ENCODE measurements at places on chromosomes 6 and 20.
A peak's percentile ranks its signal among the peaks of the same experiment; 100 is the strongest.

- no peak for DNase-seq
These were observed 487.6 kb downstream of the PREX1 start for GRCh38 chr20:48339986-48340882.

GRCh38 chr20:23227274-23227673, 123.3 kb upstream of the NXT1 start:
- DNase-seq, result no peak

GRCh38 chr6:98946879-98947410, 801 bp downstream of the FBXL4 start:
- DNase-seq, result peak; percentile 72

- DNase-seq, result peak; percentile 15
These were observed 156.9 kb upstream of the SOX4 start for GRCh38 chr6:21436625-21437024.

GRCh38 chr6:41255638-41256246, 27.6 kb downstream of the TREML4 start:
- DNase-seq, result no peak

DNA sequence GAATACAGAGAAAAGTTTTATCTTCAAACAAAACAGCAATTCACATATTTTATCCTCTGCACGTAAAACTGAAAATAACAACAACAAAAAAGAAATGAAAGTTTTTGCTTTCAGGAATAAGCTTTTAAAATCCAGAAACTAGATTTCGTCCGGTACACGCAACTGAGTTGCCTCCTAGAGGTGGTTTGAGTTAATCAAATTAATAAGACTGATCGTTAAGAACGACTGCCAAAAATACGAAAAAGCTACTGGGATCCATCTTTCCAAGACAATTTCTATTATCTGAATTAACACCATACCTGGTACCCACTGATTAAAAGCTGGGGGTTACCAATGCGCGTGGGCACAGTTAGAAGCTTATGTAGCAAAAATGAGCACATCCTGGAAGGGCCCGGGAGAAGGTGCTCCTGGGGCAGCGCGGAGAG, 669 bp downstream of the PDCD2 start:
- no peak for DNase-seq

GRCh38 chr6:88910922-88911778, 52.3 kb downstream of the RNGTT start:
- peak; percentile 2 for DNase-seq

DNA sequence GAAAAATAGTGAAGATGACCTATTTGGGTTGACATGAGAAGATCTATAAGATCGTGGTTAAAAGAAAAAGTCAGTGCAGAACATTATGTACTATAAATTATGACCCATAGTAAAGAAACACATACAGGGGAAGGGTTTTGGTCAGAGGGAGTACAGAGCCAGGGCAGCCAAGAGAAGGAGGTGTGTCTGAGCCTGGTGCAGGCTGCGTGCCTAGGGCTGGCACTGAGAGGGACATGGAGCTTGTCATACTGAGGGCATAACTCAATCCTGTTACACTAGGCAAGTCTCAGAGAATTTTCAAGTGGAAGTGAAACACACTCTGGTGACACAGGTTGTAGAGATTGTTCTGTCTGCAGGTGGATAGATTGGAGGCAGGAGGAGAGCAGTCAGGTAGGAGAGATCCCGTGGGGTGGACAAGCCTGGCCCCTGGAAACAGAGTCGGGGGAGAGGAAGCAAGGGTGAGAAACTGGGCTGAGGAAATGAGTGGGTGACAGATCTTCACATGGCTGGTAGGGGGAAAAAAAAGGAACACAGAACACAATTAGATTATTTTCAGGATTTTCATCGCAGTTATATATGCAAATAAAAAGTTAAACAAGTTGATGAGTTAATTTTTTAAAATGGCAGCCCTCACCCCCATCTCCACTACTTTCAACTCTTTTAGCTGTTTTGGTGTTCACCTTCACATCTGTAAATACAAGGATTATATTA, 18.5 kb upstream of the RNF39 start:
- no peak for DNase-seq

DNA sequence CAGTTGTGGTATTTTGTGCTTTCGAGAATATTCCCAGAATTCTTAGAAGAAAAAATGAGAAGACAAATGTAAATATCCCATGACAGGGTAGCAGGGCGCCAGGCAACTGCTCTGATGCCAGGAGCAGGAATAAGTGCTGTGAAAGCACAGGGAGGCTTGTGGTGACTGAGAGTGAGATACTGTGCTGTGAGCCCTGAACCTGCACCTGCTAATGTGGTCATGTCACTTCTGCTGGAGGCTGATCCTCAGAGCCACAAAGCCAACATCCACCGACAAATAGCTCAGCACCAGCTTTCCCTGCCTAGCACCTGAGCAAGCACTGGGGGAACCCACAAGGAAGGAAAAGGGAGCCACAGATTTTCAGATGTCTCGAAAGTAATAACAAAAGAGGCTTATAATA, 368.6 kb upstream of the CDH4 start:
- no peak for DNase-seq

GRCh38 chr6:87723170-87724078, 21.4 kb upstream of the AKIRIN2 start:
- DNase-seq, result peak; percentile 71

DNA sequence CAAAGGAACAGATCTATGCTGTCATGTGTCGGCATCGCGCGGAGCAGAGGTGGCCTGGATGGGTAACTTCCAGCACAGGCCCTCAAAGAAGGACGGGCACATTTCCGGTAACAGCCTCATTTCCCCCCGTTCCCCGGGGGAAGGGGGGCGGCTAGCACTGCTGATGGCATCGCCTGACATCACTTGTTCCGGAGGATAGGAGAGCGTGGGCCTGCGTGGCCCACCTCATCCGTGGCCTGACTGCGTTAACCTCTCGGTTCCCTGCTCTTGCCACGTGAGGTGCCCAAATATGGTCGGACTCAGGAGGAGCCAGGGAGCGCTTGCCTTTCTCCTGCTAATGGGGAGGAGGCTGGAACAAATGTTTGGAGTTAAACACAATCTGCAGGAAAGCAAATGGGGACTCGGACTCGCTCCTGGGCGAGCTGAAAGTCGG, at the start of gene AKAP12:
TSS of gene AKAP12 (plus strand) at position 365 of the 433 bp plus-strand sequence. CDS start 596 bp downstream, outside the sequence.
- DNase-seq, result peak; percentile 13

DNA sequence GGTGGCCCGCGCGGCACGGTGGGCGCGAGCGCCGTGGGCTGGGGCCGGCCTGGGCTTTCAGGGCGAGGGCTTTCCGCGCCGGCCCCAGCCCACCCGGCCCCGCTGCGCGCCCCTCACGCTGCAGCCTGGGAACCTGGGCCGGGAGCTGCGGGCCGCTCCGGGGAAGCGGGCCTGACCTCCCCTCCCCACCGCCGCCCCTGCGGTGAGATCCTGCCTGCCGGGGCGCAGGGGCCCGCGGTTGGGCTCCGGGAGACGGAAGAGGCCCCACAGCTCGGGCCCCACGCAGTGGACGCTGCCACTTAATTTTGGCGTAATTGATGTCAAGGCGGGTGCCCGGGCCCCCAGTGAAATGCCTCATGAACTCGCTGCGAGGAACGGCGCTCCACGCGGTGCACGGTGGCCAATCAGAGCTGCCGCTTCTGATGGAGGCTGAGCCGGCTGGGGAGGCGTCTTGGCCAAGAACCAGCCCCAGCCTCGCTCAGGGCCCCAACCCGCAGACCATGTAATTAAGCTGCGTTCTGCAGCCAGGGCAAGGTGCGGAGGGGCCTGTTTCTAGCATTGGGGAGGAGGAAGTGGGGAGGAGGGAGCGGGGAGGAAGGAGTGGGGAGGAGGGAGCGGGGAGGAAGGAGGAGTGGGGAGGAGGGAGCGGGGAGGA, 96.1 kb upstream of the BHLHE23 start:
- no peak for DNase-seq
